ENCODE measurements at places on chromosomes 11 and 22.

- DNase-seq, result no peak
Measured at GRCh38 chr22:30865656-30866055, 102.9 kb downstream of the MORC2 start.

DNA sequence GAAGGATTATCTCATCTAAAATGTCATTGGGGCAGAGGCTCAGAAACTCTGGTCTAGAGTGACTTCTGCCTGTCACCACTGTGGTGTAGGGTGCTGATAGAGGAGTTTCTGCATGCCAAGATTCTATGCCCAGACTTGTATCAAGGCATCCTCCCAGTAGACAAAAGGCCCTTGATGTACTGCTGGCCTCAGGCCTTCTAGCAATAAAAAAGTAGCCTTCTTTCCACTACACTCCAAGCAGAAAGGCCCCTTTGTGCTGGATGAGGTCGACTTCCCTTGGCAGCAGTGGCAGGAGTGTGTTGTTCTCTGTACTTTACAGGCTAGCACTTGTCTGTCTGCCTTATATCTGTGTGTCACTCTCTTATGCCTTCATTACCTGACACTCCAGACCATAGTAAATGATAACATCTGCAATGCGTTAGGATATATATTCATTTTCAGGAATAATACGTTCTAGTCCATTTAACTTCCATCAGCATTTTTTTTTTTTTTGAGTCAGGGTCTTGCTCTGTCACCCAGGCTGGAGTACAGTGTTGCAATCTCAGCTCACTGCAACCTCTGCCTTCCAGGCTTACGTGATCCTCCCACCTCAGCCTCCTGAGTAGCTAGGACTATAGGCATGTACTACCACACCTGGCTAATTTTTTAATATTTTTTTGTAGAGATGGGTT is 49.5 kb upstream of the RRM1 start:
- DNase-seq, result no peak

DNA sequence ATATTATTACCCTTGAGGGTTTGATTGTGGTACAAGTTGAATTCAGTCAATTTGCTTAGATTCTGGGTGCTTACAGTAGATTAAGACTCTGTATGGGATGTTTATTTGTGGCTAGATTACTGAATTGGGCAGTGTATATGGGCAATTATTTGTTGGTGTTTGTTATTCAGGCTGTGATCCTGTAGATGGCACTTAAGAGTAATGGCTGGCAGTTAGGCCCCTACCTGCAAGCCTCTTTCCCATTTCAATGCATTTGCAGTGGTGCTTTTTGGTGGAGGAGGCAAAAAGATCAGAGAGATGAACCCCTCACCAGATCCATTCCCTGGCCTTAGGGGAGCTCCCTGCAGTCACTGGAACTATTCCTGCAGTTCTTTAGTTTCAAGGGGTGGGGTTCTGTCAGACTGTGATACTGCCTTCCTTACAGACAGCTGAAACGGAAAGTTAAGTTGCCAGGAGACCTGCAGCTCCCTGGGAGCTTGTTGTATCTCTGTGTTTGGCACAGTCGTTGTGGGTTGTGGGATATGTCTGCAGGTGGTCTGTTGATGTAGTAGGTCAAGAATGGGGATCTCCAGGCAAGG is 199.5 kb downstream of the AASDHPPT start:
- no peak for DNase-seq

DNA sequence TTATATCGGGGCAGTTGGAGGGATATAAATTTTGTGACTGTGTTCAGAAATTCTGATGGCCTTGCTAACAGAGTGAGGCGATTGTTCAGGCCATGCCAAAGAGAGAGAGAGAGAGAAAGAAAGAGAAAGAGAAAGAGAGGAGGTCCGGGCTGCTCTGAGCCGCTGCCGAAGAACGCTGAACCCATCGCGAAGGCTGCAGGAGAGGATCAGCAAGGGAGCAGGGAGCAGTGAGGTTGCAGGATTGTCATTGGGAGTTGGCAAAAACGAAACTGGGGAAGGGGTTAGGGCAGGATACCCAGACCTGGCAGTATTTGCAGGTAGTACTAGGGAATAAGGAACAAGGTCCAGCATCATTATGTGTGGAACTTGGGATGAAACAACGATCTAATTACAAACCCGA is 537.1 kb downstream of the INSC start:
- DNase-seq, result no peak

GRCh38 chr11:23765682-23766252 is 731.1 kb upstream of the LUZP2 start:
- DNase-seq, result no peak

- no peak for DNase-seq
Measured at GRCh38 chr22:26325641-26326040, 103.4 kb upstream of the ASPHD2 start.

DNA sequence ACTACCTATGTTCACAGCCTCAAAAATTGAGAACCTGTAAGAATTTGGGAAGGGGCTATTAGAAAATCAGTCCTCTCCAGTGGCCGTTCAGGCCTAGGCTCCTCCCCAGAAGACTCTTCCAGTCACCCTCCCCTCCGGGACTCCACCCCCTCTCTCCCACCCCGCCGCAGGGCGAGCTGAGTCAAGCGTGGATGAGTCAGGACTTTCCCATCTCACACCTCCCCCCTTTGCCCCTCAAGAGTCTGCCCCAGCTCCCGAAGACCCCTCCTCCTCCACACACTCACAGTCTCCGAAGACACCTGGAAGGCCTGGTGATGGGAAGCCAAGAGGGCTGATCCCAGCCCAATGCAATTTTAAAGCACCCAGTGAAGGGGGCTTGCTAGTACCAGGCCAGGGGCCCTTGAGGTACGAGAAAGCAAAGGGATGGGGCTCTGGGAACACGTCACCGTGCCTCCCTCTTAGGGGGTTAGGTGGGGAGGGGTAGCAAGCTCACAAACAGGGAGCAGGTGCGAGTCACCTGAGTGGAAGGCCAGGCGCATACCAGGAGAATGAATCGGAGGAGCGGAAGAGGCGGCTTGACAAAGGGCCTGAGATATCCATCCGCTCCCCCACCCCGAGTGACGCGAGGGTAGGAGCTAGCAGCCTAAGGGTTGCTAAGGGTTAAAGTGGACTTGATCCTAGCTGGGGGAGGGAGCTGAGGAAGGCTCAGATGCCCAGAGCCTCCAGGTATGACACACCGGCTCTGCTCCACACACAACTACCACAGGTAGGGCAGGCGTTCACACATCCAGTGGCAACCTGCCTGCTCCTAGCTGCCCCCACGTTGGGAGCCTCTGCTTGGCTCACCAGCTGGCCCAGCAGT is 13.6 kb downstream of the BCL9L start:
- DNase-seq, result peak; percentile 54

DNA sequence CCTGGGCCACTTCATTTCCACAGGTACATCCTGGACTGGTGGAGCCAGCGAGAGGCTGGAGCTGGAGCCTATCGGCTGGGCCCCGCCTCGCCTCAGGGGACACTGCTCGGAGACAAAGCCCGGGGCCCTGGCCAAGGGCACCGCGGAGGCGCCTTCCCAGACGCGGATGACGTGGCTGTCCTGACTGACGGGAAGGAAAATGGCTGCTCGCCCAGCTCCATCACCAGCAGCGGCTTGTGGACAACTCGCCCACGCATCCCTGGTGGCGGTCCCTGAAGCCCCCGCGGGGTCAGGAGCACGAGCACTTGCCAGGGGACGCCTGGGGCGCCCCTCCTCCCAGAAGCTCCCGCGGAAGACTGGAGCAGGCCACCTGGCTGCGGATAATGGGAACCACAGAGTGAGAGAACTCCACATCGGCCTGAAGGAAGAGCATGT is 49.6 kb downstream of the CECR2 start:
- no peak for DNase-seq

GRCh38 chr11:44623341-44623730 is 57.9 kb downstream of the CD82 start:
- DNase-seq, result no peak

GRCh38 chr22:38201371-38201710 is 453 bp upstream of the MAFF start:
- no peak for DNase-seq

GRCh38 chr22:28155808-28156207 is 236.8 kb upstream of the PITPNB start:
- DNase-seq, result no peak

- no peak for DNase-seq
Measured at GRCh38 chr11:124194293-124195188, 11.4 kb downstream of the OR10D3 start.

DNA sequence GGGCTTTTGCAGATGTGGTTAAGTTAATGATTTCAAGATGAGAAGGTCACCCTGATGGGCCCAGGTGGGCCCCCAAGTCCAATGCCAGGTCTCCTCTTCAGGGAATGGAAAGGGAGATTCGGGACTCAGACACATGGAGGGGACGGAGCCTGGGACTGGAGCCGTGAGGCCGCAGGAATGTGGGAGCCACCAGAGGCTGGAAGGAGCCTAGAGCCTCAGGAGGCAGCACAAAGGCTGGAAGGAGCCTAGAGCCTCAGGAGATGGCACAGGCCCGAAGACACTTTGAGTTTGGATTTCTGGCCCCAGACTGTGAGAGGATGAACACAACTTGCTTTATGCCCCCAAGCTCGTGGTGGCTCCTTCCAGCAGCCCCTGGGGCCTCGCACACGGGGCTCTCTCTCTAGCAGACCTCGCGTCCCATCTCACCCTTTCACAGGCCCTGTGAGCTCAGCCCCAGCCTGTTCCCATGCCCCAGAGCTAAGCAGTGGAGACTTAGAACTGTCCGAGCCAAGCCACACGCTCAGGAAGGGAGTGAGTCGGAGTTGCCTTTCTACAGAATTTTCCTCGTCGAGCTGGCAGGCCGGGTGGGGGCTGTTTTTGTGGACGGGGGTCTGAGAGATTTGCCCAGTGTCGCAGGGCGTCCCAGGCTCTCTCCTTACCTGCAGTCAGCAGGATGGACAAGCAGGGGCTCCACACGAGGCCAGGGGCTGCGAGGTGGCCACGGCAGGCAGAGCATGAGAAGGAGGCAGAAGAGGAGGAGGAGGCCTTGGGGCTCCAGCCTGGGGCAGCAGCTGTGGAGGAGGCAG is 937.6 kb downstream of the BRD1 start:
- DNase-seq, result no peak

- no peak for DNase-seq
Measured at GRCh38 chr11:77510095-77510494, 36.2 kb upstream of the PAK1 start.

DNA sequence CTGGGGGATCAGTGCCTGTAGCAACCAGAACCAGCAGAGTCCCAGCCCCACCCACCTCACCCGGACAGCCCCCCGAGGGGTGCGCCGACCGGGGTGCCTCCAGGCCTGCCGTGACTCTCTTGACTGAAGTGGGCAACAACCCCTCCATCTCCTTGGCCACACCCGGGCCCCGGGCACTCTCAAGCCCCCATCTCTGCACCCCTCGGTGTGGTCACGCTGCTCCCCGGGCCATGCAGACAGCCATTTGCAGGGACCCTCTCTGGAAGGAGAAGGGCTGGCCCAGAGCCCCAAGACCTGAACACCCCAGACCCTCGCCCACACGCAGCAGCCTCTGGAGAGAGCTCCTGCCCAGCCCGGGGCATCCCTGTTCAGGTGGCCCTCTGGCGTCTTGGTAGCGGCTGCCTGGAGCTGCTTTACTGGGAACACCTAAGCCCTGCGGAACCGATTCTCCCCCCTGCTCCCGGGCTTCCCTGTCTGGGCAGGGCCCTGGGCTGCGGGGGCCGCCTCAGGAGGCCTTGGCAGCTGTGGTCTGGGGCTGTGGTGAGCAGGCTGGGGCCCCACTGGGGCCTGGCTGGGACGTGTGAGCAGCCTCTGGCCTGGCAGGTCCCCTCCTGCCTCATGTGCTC is 84.9 kb downstream of the WNT7B start:
- DNase-seq, result no peak

DNA sequence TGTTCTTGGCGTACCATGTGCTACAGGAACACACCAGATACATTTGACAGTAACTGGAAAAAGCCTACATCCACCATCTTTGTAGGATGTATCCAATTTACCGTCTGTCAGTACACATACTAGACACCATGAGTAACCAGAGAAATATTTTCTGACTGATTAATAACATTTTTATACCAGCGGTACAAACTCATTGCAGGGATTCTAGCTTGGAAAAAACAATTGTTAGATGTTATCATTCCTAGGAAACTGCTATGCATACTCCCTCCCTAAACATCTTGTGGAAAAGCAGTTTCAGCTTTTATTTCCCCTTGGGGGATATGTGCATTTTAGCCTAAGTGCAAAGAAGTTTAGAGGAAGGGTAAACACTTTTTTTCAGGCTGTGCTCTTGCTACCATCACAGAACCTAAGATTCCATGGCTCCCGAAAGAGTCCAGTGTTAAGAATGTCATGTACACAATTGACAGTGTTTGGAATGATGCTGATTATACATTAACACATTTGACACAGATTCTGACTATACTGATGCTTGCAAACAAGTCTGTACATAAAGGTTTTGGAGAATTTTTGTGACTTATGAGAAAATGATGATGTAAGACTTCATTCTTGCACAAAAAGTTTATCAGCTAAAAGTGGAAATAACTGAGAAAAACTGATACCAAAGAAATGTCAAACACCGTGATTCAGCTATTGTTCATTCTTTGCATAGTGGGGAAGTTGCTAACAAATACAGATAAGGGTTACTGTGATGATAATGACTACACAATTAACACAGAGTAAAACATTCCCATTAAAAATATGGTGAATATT is 23.7 kb downstream of the NCF4 start:
- DNase-seq, result no peak

GRCh38 chr22:20611418-20611817 is 104.0 kb downstream of the MED15 start:
- DNase-seq, result no peak

DNA sequence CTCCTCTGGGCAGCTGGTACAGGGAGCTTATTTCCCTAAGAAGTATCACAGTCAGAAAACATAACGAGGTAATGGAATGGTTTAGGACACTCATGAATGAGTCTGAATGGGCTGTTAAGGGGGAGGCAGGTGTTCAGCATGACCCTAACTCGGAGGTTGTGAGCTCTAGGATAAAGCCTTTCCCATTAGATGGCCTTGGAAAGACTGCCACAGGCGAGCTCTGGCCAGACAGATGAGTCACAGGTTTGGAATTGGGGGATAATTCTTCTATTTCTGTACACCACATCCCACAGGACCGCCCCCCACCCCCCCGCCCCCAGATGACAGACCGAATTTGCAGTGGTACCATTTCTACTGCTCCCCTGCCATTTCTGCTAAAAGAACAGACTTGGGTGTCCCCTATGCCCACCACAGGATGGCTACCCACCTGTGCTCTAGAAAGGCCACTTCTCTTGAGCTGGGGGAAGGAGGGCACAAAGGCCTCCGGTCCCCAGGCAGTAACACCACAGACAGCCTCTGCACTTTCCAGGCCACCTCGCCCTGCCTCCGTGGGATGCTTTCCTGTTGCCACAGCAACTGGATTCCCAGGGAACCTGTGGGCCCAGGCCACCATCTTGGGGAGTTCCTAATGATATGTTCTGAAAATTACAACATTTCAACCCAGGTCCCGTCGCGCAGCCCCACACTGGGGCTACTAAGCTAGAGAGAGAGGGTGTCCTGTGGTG is 76.7 kb downstream of the TRIM29 start:
- DNase-seq, result no peak

DNA sequence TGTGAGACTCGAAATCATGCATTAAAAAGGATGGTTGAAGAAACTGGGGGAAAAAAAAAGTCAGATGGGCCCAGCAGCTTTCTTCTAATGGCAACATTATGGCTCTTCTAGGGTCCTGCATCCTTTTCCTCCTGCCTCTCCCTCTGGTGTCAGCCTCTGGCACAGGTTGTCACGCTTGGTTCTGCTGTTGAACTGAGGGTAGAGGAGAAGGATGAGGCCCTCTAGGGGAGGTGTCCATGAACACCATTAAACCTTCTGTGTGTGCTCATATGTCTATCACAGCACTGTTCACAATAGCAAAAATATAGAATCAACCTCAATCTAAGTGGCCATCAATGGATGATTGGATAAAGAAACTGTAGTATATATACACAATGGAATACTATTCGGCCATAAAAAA is 36.0 kb downstream of the BUD13 start:
- DNase-seq, result no peak

Measured in stimulated activated naive CD4-positive, alpha-beta T cell (primary cell).